Kidney (tissue), 22 donors: ENCODE measurements at places on chromosomes 12 and 14. TPM values are rescaled to one million over a fixed set of nuclear protein-coding genes. Genes with fewer than 3 reads are reported as not detected.

GRCh38 chr12:3557116-3557697, 66.2 kb downstream of the PRMT8 start:
- DNase-seq: no peak
- no peaks in the 10 kb centered on the region for H3K36me3 ChIP-seq
- no peak overlapping the region for H3K4me3 ChIP-seq
- no peak overlapping the region for H3K27ac ChIP-seq
- H3K4me1 ChIP-seq: no peaks in the 10 kb centered on the region

- no peak for DNase-seq
- H3K27me3 ChIP-seq: no peaks in the 10 kb centered on the region
- H3K4me1 ChIP-seq: peaks cover 2% of the 10 kb centered on the region
- H3K4me3 ChIP-seq: no peak overlapping the region
- no peak overlapping the region for H3K27ac ChIP-seq
- no peaks in the 10 kb centered on the region for H3K36me3 ChIP-seq
These were observed 8.9 kb downstream of the FAIM2 start for GRCh38 chr12:49894751-49895148.

DNA sequence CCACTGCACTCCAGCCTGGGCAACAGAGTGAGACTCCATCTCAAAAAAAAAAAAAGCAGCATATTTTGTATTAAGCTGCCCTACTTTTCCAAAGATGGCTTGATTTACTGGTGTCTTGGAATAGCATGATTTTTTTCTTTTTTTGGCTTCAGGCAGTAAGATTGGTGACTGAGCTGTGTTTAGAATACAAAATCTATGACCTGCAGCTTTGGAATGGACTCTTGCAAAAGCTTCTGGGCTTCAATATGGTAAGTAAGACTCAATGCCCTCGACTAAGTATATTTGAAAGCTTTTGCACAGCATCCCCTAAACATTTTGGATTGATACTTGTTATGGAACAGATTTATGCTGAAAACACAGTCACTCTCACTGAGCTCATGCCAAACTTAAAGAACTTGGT, 87.8 kb downstream of the KNTC1 start:
- no peak overlapping the region for H3K4me3 ChIP-seq
- no peaks in the 10 kb centered on the region for H3K27me3 ChIP-seq
- H3K36me3 ChIP-seq: no peaks in the 10 kb centered on the region
- H3K27ac ChIP-seq: no peak overlapping the region
- DNase-seq: no peak

KRT83 gene
- not detected for total RNA-seq

DNA sequence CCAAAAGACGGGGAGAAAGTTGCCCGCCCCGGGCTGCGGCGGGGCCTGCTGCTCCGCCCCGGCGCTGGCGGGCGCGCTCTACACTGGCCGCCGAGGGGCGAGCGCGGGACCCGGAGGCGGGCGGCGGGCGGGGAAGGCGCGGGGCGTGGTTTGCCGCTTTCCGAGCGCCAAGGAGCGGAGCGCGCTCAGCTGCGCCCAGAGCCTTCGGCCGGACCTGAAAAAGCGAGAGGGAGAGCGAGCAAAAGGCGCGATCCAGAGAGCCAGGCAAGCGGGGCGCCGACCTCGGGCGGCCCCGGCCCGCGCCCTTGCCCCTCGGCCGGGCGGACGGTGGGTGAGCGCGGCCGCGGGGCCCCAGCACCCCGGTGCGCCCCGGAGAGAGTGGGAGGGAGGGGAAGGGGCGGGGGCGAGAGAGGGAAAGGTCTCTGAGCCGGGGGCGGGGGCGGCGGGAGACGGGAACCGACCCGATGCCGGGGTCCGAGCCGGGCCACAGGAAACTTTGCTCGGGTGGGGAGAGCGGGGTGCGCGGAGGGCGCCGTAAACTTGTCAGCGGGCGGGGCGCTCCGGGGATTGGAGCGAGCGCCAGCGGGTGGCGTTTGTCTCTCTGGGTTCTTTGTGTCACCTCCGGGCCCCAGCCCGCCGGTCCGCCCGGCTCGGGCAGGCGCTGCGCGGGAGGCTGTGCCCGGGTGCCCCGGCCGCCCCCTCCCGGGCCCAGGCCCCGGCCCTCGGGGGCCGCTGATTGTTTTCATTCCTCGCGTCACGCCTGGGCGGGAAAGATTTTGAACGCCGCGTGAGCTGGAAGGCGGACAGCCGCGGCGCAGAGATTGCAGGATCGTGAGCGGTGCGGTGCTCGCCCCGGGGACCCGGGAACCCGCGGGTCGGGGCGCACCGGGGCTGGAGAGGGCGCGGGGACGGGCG, at the start of gene SYNE2:
Gene SYNE2 (plus strand): TSS at position 188 of the 915 bp plus-strand sequence. CDS start 56,145 bp downstream, outside the sequence.
- peak within 1 kb of the TSS; percentile 89 for H3K27ac ChIP-seq
- no peaks in the 10 kb centered on the region for H3K36me3 ChIP-seq
- no peaks in the 10 kb centered on the region for H3K4me1 ChIP-seq
- peak; percentile 85 for DNase-seq
- peak within 1 kb of the TSS; percentile 64 for H3K4me3 ChIP-seq
- no peaks in the 10 kb centered on the region for H3K27me3 ChIP-seq

- no peaks in the 10 kb centered on the region for H3K36me3 ChIP-seq
- H3K27me3 ChIP-seq: no peaks in the 10 kb centered on the region
- no peaks in the 10 kb centered on the region for H3K4me1 ChIP-seq
- DNase-seq: no peak
- H3K27ac ChIP-seq: no peak overlapping the region
These were observed 42.2 kb downstream of the ZCRB1 start for GRCh38 chr12:42283739-42284138.

SLC7A8 gene
- 22.9 TPM for total RNA-seq

DNA sequence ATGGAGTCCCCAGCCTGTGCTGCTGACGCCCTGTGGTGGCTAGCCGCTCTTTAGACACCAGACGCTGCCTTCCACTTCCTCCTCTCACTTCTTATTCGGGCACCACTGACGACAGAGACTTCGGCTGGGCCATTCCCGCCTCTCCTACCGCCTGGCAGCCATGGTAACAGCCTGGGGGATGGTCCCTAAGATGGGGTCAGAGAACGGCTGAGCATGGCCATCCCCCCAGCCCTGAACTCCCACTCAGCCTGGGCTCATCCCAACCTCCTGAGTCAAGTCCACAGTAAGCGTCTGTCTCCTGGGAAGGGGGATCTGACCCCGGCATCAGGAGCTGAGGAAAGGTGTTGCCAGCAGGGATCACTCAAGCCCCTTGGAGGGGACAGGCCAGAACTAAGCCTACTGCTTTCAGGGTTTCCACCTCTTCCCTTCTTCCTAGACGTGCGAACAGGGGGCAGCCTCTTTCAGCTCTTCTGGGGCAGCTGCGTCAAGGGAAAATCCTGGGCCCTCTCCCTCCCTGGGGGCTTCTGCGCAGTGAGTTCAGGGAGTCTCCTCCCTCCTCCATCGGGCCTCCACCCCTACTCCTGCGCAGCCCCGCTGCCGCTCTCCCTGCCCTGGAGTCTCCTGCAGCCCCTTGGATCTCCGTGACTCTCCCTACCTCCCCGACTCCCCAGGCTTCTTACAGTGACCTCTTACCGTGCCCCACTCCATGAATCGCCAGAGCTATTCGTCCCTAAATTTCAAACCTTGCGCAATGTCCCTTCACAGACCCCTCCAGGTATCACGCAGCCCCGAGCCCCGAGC, 643 bp upstream of the TAMALIN start:
- no peaks in the 10 kb centered on the region for H3K36me3 ChIP-seq
- H3K4me3 ChIP-seq: no peak overlapping the region
- H3K4me1 ChIP-seq: peaks cover 20% of the 10 kb centered on the region
- H3K27me3 ChIP-seq: no peaks in the 10 kb centered on the region
- peak; percentile 63 for DNase-seq

- H3K4me1 ChIP-seq: no peaks in the 10 kb centered on the region
- no peaks in the 10 kb centered on the region for H3K27me3 ChIP-seq
- H3K36me3 ChIP-seq: no peaks in the 10 kb centered on the region
- no peak overlapping the region for H3K27ac ChIP-seq
These were observed 107.9 kb downstream of the PPM1H start for GRCh38 chr12:62827042-62827441.

GRCh38 chr12:93136253-93137055, 207.4 kb upstream of the EEA1 start:
- no peak for DNase-seq
- H3K27ac ChIP-seq: peak overlapping the region; percentile 76
- H3K4me1 ChIP-seq: peaks cover 64% of the 10 kb centered on the region
- H3K36me3 ChIP-seq: no peaks in the 10 kb centered on the region
- no peak overlapping the region for H3K4me3 ChIP-seq
- H3K27me3 ChIP-seq: no peaks in the 10 kb centered on the region

GRCh38 chr14:33922125-33922524, 28.7 kb downstream of the EGLN3 start:
- no peak overlapping the region for H3K27ac ChIP-seq
- H3K27me3 ChIP-seq: no peaks in the 10 kb centered on the region
- DNase-seq: no peak

ZNF140 gene
- 20.4 TPM for total RNA-seq

- no peaks in the 10 kb centered on the region for H3K27me3 ChIP-seq
- no peaks in the 10 kb centered on the region for H3K4me1 ChIP-seq
- DNase-seq: no peak
- no peaks in the 10 kb centered on the region for H3K36me3 ChIP-seq
These were observed 63.5 kb upstream of the MYF6 start for GRCh38 chr12:80643961-80644360.

GRCh38 chr12:119705182-119705581, 37.2 kb downstream of the PRKAB1 start:
- peak overlapping the region; percentile 51 for H3K27ac ChIP-seq
- DNase-seq: no peak
- H3K27me3 ChIP-seq: no peaks in the 10 kb centered on the region
- H3K4me1 ChIP-seq: peaks cover 17% of the 10 kb centered on the region
- H3K36me3 ChIP-seq: no peaks in the 10 kb centered on the region
- no peak overlapping the region for H3K4me3 ChIP-seq

DNA sequence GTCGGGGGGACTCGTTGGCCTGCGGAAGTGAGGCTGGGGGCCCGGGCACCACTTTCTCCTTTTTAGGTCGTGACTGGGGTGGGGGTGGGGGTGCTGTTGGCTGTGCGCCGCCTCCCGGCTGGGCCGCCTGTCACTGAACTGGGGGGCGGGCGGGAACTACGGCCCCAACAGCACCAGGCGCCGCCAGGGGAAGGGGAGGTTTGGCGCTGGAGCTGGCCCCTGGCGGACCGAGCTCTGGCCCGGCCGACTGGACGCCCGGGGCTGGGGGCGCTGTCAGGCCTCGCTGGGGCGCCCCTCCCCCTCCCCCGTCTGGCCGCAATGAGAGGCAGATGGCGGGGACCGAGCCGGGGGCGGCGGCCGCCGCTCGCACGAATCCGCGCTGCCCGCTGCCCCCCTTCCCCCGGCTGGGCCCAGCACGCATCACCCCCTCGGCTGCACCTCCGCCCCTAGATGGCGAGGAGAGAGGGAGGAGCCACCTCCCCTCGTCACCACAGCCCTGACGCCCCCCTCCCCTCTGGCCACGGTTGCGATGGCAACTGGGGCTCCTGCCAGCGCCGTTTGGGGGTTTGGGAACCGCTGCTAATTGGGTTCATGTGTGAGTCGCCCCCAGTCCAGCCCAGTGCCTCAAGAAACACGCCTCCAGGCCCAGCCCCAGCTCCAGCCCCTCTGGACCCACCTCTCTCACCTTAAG, 723 bp downstream of the NFATC4 start:
- peak overlapping the region; percentile 72 for H3K4me3 ChIP-seq
- peaks cover 5% of the 10 kb centered on the region for H3K4me1 ChIP-seq

GRCh38 chr12:2057041-2057794, 4.4 kb downstream of the CACNA1C start:
- H3K27ac ChIP-seq: no peak overlapping the region
- peak; percentile 86 for DNase-seq
- no peak overlapping the region for H3K4me3 ChIP-seq
- H3K36me3 ChIP-seq: no peaks in the 10 kb centered on the region
- peaks cover 3% of the 10 kb centered on the region for H3K4me1 ChIP-seq

TBX5 gene
- not detected for total RNA-seq

DNA sequence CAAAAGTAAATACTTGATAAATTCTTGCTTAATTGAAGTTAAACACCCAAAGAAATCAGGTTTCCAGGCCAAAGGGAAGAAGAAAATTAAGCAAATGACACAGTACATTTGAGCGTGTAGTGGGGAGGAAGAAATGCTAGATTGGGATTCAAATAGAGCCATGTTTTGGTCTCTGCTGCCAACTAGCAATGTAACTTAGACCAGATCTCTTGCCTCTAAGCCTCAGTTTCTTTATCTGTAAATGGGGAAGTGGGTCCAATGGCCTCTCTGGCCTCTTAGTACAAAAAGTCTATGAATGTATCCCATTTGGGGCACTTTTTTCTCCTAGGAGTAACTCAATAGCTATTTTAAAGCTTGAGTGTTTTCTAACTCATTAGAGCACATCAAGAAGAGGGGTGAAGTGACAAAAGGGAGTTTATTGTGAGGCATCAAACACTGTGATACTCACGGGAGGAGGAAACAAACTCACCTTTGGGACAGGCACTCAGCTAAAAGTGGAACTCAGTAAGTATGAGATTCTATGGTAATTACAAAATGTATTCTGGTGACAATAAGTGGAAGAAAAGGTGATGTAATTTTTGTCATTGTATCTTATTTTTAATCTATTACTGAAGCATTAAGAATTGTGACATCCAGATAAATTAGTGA, 55.8 kb downstream of the DAD1 start:
- no peak overlapping the region for H3K27ac ChIP-seq
- H3K4me1 ChIP-seq: peaks cover 13% of the 10 kb centered on the region
- no peaks in the 10 kb centered on the region for H3K27me3 ChIP-seq
- no peaks in the 10 kb centered on the region for H3K36me3 ChIP-seq
- DNase-seq: no peak

KLRC4 gene
- 1.4 TPM for total RNA-seq

- no peak overlapping the region for H3K4me3 ChIP-seq
- H3K36me3 ChIP-seq: no peaks in the 10 kb centered on the region
- H3K27me3 ChIP-seq: no peaks in the 10 kb centered on the region
- no peak overlapping the region for H3K27ac ChIP-seq
- no peaks in the 10 kb centered on the region for H3K4me1 ChIP-seq
These were observed 72.5 kb upstream of the MYL2 start for GRCh38 chr12:110992909-110993308.

SMIM41 gene
- total RNA-seq: 0.31 TPM

SDSL gene
- 22.8 TPM for total RNA-seq

ZNF641 gene
- 23.8 TPM for total RNA-seq

- peaks cover 24% of the 10 kb centered on the region for H3K36me3 ChIP-seq
- H3K4me1 ChIP-seq: no peaks in the 10 kb centered on the region
- no peak overlapping the region for H3K27ac ChIP-seq
- H3K4me3 ChIP-seq: no peak overlapping the region
These were observed 21.4 kb downstream of the ZNF268 start for GRCh38 chr12:133202493-133203343.

KLRB1 gene
- total RNA-seq: 3.0 TPM

PLD4 gene
- total RNA-seq: 3.2 TPM

DNA sequence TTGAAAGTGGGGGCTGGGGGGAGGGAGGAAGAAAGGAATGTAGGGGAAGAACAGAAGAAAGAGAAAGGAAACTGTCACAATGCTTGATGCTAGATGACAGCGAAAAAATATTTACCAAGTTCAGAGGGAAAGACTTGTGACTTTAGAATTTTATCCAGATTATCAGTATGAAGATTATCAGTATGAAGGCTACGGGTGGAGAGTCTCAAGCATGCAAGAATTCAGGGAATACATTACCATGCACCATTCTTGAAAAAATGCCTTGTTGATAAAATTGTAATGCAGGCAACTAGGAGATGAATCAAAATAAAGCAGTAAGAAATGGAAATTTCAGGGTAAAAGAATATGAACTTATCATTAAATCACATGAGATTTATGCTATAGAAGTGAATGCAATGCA, 376.8 kb downstream of the PCNX1 start:
- H3K27me3 ChIP-seq: no peaks in the 10 kb centered on the region
- H3K36me3 ChIP-seq: no peaks in the 10 kb centered on the region
- H3K4me1 ChIP-seq: no peaks in the 10 kb centered on the region
- no peak overlapping the region for H3K4me3 ChIP-seq

GRCh38 chr12:61713121-61713520, 547.1 kb upstream of the USP15 start:
- no peak for DNase-seq
- no peak overlapping the region for H3K27ac ChIP-seq
- H3K27me3 ChIP-seq: no peaks in the 10 kb centered on the region
- no peaks in the 10 kb centered on the region for H3K4me1 ChIP-seq
- H3K4me3 ChIP-seq: no peak overlapping the region

KRT78 gene
- total RNA-seq: not detected
